ENCODE measurements at places on chromosomes 4 and X. TPM values are rescaled to one million over a fixed set of nuclear protein-coding genes. Genes with fewer than 3 reads are reported as not detected.

Gene MAGEA3
- not detected for polyA plus RNA-seq

Gene BMX
- 2.7 TPM for polyA plus RNA-seq

Gene SLITRK4
- polyA plus RNA-seq, result 11.2 TPM

Gene ELF4
- polyA plus RNA-seq, result 11.8 TPM

Gene TMEM271
- polyA plus RNA-seq, result not detected

Gene SH3RF1
- polyA plus RNA-seq, result 18.4 TPM

Gene GATA1
- polyA plus RNA-seq, result 0.77 TPM

Gene LUZP4
- polyA plus RNA-seq, result not detected

Gene DCAF12L1
- 2.4 TPM for polyA plus RNA-seq

Gene CT45A1
- 0.49 TPM for polyA plus RNA-seq

Data from muscle of back (tissue), 13 donors.